ENCODE measurements at places on chromosomes 3 and 15.
A peak's percentile ranks its signal among the peaks of the same experiment; 100 is the strongest.

DNA sequence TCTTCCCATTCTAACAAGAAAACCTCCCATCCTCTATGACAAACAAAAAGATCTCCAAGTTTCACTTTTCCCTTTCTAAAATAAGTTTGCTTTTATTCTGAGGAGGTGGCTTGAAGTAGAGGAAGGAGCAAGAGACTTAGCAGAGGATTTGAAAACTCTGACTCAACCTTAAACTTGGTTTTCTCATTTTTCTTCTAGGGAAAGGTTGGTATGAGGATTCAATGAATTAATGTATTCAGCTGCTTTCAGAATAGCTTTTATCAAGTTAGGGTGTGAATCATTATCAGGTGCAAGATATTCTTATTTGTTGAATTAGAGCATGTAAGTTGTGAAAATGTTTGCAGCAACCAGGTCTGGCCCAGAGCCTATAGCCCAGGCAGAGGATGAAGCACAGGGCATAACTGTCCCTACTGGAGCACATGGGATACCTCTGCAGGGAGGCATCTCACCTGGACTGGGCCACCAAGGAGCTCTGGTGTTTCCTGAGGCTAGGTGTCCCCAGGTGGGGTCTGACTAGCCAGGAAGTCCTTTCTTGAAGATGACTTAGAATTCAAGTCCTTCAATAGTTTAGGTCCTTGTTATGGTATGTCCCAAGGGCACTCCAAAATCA, 42.3 kb downstream of the SATB1 start:
- no peak for DNase-seq

DNA sequence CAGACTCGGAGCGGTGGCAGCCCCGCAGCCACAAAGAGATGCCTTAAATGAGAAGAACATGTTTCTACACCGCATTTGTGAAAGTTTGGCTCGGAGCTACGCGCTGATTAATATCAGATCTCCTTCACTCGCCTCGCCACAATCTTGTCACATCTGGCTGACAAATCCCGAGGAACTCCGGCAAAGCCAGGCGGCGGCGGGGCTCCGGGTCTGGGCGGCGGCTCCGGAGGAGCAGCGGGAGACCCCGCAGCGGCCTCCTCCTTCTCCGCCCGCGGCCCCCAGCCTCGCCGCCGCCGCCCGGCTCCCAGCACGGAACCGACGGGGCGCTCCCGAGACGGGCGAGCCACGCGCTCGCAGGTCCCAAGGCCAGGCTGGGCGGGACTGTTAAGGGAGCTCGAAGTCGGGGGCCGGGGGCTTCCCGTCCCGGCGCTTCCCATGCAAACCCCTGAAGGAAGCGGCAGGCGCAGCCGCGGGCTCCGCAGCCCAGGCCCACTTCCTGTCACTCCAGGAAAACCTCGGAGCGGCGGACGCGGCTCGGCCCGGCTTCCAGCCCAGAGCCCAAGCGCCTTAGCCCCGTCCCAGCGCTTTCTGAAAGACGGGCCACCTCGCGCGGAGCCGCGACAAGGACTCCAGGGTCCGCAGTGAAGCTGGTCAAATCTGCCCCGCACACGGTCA, 1.2 kb downstream of the BNC1 start:
- DNase-seq, result no peak

DNA sequence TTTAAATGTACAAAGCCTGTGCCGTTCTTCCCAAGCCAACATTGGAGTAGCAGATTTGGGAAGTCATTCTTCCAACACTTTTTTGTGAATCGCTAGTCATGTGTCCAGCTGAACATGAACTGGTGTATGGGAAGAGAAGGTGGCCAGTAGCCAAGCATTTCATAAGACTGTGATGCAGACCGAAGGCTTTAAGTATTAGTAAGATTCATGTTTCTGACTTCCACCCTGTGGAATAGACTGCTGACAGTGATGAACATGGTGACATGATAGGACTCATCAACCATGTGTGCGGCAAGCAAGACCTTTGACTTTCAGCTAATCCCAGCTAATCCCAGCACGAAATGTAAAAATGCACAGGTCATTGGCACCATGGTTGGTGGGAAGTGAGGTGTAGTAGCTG, 48.3 kb upstream of the THSD4 start:
- no peak for DNase-seq

DNA sequence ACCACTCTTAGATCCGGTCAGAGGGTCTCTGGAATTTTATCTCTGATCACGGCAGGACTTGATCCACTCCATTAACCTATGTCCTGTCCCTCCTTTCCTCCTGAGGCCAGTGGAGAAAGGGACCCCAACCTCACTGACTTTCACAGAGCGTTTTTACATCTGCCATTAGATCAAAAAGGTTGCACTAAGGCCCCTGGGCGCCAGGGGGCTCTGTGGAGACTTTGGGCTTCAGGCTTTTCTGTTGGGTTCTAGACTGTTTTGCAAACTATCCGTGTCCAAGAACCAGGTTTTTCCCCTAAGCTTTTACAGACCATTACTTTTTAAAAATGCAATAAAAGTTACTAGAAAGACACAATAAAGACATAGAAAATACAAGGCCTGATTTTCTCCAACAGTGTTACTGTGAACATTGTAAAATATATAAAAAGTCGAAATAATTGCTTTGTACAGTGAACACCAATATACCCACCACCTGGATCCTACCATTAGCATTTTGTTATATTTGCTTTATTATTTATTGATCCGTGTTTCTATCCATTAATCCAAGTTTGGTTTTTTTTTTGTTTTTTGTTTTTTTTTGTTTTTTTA, 159.7 kb downstream of the POLR2M start:
- no peak for DNase-seq

DNA sequence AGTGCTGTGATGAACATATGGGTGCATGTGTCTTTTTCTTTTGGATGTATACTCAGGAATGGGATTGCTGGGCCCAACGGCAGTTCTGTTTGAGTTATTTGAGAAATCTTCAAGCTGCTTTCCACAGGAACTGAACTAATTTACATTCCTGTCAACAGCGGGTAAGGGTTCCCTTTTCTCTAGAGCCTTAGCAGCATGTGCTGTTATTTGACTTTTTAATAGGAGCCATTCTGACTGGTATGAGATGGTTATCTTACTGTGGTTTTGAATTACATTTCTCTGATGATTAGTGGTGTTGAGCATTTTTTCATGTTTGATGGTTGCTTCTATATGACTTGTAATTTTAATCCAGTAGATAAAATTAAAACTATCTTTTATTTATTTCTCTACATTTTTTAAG, 1168.6 kb upstream of the ALCAM start:
- DNase-seq, result no peak

DNA sequence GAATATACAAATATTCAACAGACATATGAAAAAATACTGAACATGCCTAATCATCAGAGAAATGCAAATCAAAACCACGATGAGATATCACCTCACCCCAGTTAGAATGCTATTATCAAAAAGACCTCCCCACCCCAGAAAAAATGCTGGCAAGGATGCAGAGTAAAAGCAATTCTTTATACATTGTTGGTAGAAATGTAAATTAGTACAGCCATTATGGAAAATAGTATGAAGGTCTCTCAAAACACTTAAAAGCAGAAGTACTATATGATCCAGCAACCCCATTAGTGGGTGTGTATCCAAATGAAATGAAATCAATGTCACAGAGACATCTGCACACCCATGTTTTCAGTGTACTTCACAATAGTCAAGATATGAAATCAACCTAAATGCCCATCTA, 308.7 kb downstream of the CHST2 start:
- no peak for DNase-seq

GRCh38 chr3:82002986-82003642, 241.7 kb upstream of the GBE1 start:
- peak; percentile 27 for DNase-seq

DNA sequence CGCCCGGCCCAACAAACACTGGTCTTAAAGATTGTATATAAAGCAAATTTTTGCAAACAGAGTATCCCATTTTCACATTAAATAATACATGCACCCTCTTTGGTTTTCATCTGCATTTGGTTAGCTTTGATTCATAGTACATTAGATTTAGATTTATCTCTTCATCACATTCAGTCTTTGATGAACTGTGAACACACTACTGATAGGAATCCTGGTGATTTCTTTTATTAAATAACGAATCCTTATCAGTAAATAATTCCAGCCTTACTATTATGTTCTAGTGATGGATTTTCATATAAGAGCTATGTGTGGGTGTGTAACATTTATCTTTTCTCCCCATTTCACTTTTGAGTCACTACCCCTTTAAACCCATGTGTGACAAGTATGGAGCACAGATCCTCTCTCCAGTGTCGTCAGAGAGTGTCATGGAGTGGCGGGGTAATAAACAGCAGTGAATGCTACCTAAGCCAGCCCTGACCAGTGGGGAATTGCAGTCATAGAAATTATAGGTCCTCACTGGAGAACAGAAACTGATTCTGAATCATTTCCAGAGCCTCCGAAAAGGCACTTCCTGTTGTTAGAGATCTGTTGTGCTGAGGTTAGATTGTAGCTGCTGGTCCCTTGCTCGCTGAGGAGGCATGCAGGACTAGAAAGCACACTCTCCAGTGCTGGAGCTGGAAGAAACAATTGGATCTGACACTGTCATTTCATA, 22.0 kb downstream of the SLC7A14 start:
- peak; percentile 17 for DNase-seq

DNA sequence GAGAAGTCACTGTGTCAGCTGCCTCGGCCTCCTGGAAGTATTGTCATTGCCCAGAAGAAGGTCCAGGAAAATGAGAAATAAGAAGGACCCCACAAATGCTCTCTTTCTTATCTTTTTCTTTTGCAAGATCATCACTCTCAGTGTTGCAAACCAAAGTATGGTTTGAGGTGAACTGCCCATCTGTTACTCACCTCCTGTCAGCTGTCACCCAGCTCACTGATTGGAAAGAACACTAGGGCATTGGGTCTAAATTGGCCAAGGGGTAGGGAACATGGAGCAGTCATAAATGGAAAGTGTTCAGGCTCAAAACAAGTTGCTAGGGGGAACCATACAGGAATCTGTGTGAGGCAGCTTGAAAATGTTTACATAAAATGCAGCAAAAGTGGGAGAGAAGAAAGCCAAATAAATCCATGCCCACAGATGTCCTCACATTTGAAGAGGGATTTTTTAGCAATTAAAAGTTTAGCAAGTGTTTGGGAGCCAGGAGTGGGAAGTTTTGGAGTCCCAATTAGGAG, 431.2 kb upstream of the THBS1 start:
- no peak for DNase-seq

- DNase-seq, result no peak
Observed at GRCh38 chr15:94414916-94415315, 183.6 kb downstream of the MCTP2 start.

DNA sequence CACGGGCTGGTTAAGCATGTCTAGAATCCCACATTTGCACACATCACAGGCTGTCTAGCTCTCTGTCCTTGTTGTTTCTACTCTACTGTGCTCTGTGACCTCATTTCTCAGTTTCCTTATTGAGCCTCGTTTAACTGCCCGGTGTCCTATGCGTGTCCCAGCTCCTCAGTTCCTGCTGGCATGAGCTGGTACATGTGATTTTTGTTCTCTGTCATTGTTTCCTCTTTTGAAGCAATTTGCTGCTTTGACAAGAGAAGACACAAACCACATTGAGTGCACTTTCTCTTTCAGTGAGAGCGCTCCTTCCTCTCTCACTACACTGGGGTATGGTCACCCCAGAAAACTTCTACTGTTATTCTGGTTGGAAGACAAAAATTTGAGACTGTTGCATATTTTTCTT, 563.5 kb downstream of the PDCD6IP start:
- DNase-seq, result peak; percentile 56

DNA sequence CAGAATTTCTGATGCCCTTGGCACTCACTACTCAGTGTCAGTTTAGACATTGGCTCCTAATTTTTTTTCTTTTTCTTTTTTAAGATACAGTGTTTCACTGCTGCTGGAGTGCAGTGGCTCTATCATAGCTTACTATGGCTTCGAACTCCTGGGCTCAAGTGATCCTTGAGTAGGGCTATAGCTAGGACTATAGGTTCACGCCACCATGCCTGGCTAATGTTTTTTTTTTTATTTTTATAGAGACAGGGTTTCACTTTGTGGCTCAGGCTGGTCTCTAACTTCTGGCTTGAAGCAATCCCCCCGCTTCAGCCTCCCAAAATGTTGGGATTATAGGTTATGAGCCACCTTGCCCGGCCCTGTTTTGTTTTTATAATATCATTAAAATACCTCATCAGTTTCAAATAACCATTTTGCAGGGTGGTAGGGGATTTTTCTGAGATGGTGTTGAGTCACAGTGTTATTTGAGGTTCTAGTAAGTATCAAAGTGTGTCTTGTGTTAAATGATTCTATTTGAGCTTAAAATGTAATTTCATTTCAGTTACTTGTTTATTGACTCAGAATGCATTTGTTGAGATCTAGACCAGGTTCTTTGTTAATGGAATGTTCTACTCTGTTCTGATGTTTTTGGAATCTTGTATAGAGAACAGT, 7.0 kb downstream of the FNDC3B start:
- no peak for DNase-seq

GRCh38 chr3:129718201-129718600, 111.7 kb upstream of the PLXND1 start:
- DNase-seq, result no peak

- no peak for DNase-seq
Observed at GRCh38 chr15:58078591-58078990, 13.1 kb upstream of the ALDH1A2 start.

GRCh38 chr3:119481079-119481478, 12.3 kb downstream of the POGLUT1 start:
- no peak for DNase-seq

- DNase-seq, result no peak
Observed at GRCh38 chr15:48367483-48367882, 36.3 kb downstream of the DUT start.

DNA sequence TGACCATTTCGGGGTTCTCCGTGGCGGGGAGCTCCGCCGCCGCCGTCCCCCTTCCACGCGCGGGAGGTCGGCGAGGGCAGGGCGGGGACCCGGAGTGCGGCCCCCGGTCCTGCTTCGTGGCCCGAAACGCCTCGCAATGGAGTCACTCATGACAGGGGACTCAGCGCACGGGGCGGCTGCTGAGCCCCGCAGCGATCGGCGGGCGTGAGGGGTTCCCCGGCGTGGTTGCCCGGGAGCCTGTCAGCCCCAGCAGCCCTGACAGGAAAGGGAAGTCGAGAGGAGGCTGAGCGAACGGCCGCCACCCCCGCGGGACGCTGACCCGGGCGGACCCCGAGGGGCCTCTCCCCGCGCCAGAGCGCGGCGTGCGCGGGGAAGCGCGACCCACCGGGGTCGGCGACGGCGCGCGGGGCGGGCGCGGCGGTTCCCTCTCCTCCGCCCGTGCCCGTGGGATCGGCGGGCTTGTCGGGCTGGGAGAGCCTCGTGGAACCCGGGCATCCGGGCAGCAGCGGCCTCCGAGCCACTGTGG, 564 bp upstream of the PIGZ start:
- peak; percentile 76 for DNase-seq

- DNase-seq, result no peak
Observed at GRCh38 chr3:189853906-189854305, 222.7 kb downstream of the TP63 start.

DNA sequence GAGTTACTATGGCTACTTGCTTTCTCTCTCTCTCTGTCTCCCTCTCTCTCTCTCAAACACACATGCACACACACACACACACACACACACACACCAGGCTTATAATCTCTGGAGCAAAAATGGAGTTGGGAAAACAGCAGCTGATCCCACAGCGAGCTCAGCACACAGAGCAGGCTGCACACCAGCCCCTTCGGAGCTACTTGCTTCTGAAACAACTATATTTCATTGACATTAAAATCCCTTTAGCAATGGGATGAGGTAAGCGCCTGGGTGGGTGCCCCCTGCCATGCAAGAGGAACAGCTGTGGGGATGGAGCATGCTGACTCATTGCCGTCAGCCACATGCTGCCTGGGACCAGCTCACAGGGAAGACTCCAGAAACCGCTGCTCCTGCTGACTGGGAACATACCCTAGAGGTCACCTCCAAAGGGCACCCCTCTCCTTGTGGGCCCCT, 45.7 kb downstream of the B3GNT5 start:
- no peak for DNase-seq

- no peak for DNase-seq
Observed at GRCh38 chr3:184620475-184621119, 59.0 kb downstream of the EPHB3 start.

Measured in GM06990 (cell line).